Activated CD4-positive, alpha-beta T cell treated with anti-CD3 and anti-CD28 coated beads, Interleukin-2, Interleukin-6, amounts not matched to agents 100 ng/mL and 50 ng/mL, durations not matched to agents 16 hours and 8 hours (primary cell): ENCODE measurements at places on chromosomes 3 and 15.

GRCh38 chr3:7357101-7357500 lies 496.2 kb downstream of the GRM7 start:
- no peak for DNase-seq

GRCh38 chr3:115074502-115074901 lies 72.6 kb downstream of the ZBTB20 start:
- no peak for DNase-seq

GRCh38 chr3:176994891-176995781 lies 202.1 kb downstream of the TBL1XR1 start:
- peak; percentile 39 for DNase-seq

- no peak for DNase-seq
Observed at GRCh38 chr3:123568034-123568433, 16.8 kb downstream of the HACD2 start.

- DNase-seq, result no peak
Observed at GRCh38 chr15:68730976-68731897, 89.5 kb downstream of the ANP32A start.

DNA sequence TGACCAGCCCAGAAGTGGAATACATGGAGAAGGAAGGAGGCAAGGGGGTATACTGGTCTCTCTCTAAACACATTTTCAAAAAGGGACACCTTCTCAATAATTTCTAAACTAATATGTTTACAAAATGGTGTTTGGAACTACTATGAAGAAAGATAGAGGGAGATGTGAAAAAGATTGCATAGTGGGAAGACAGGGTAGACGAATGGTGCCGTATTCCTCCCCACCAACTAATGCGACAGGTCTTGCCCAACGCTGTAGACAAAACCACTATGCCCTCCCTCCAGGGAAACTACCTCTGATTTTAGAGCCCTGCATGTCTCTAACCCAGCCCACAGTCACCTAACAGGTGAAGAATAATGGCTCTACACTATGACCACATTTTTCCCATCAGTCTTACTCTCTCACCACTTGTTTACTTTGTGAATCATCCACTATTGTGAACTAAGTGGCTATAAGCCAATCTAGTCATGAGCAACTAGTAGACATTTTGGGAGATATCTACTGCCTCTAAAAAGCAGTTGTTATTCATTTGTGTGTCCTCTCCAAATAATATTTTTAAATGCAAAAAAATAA lies 108.2 kb upstream of the UBE2E2 start:
- DNase-seq, result no peak
